Lung (tissue), 17 donors: ENCODE measurements at places on chromosomes 1 and 21. TPM values are rescaled to one million over a fixed set of nuclear protein-coding genes. Genes with fewer than 3 reads are reported as not detected.

DNA sequence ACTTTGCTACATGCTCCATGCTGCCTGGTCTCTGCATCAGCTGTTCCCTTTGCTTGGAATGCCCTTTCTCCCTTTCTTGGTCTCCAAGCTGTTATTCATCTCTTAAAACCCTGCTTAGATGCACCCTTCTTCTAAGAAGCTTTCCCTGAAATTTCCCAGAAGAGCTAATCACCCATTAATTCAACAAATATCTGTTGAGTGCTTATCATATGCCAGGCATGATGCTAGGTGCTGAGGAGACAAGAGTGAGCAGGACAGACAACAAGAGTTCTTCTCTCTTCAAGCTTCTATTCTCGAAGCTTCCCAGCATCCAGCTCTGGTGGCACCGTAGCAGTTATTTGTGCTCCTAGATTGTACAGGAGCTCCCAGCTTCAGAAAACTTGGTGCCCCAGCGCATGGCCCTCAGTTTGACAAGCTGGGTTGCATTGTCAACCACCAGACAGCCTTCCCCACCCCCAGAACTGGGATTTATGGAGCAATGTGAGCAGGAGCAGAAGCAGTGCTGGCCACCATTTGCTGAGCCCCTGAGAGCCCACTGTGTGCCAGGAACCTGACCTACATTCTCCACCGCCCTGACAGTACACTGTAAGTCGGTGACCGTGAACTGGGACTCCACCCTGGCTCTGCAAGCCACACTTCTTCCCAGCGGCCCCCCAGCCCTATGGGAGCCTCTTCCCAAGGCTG, 68.0 kb upstream of the ACOT11 start:
- H3K4me3 ChIP-seq = no peak overlapping the region
- no peak for DNase-seq
- H3K36me3 ChIP-seq = no peaks in the 10 kb centered on the region
- H3K27ac ChIP-seq = no peak overlapping the region
- H3K27me3 ChIP-seq = no peaks in the 10 kb centered on the region

The LEFTY1 gene
- polyA plus RNA-seq = 0.12 TPM

DNA sequence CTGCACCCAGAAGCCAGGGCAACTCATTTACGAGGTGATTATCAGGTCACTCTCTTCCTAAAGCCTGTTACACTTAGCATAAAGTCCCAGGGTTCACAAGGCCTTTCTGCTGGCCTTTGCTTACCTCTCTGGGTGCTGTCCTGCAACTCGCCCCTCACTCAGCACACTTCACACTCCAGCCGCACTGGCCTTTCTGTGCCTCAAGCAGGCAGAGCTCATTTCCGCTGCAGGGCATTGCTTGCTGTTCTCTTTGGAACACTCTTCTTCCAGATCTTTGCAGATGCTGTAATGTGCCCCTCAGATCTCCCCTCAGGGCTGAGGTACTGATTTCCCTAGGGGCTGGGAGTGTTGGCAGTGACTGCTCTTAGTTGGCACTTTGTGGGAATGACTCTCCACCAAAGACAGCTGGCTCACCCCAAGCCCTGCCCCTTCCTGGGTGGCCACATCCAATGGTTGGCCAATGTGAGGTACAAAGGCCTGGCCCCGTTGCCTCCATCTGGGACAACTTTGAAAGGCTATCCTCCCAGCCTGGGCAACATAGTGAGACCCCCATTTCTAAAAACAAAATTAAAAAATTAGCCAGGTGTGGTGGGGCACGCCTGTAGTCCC, 50.8 kb upstream of the SSBP3 start:
- peaks cover 37% of the 10 kb centered on the region for H3K4me1 ChIP-seq
- no peak for DNase-seq
- H3K27ac ChIP-seq = no peak overlapping the region
- H3K4me3 ChIP-seq = no peak overlapping the region
- H3K36me3 ChIP-seq = no peaks in the 10 kb centered on the region

DNA sequence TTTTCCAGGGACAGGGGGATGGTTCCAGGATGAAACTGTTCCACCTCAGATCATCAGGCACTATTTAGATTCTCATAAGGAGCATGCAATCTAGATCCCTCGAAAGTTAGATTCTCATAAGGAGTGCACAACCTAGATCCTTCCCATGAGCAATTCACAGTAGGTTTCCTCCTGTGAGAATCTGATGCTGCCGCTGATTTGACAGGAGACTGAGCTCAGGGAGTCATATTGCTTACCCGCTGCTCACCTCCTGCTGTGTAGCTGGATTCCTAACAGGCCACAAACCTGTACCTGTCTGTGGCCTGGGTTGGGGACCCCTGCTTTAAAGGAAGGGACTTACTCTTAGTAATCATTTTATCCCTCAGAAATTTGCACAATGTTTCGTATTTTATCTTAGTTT, 9.3 kb downstream of the CTH start:
- H3K4me3 ChIP-seq = no peak overlapping the region
- H3K4me1 ChIP-seq = no peaks in the 10 kb centered on the region
- no peaks in the 10 kb centered on the region for H3K27me3 ChIP-seq

DNA sequence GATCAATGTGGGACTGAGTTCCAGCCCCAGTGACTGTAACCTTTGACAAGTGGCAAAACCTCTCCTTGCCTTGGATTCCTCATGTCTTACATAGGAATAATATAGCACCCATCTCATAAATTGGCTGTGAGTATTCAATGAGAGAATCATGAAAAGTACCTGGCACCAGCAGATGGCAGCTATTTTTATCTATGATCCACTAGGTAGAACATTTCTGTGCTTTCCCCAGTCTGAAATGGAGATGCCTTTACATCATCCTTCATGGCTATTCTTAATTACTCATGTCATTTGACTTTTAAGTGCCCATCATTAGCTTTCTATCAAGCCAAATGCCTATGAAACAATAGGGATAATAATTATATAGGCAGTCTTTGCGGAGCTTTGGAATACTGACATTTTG, 130.1 kb downstream of the TGFB2 start:
- H3K36me3 ChIP-seq = no peaks in the 10 kb centered on the region
- H3K27me3 ChIP-seq = no peaks in the 10 kb centered on the region
- H3K27ac ChIP-seq = peak overlapping the region; percentile 40
- H3K4me1 ChIP-seq = no peaks in the 10 kb centered on the region
- no peak overlapping the region for H3K4me3 ChIP-seq

- no peak for DNase-seq
- H3K4me3 ChIP-seq = no peak overlapping the region
- H3K27me3 ChIP-seq = no peaks in the 10 kb centered on the region
- no peaks in the 10 kb centered on the region for H3K36me3 ChIP-seq
- H3K4me1 ChIP-seq = no peaks in the 10 kb centered on the region
Measured at GRCh38 chr1:62904856-62905225, 120.9 kb downstream of the ATG4C start.

DNA sequence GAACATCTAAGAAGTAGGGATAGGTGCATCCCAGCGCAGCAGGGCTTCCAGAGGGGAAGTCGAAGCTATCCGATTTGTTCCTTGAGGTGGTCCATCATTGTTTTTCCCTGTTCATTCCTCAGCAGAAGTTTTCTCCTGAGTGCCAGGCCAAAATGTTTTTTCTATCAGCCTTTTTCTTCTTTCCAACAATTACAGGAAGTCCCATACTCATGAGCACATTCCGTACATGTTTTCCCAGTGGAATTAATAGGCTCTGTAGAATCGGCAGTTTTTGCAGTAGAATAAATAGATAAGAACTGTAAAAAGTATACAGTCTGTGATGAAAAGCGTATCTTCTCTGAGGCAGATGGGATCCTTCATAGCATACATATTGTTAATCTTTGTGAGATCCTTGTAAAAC, 24.8 kb downstream of the CD101 start:
- no peak overlapping the region for H3K27ac ChIP-seq
- H3K36me3 ChIP-seq = no peaks in the 10 kb centered on the region
- no peaks in the 10 kb centered on the region for H3K27me3 ChIP-seq
- no peaks in the 10 kb centered on the region for H3K4me1 ChIP-seq
- H3K4me3 ChIP-seq = no peak overlapping the region

The CPT2 gene
- polyA plus RNA-seq = 21.1 TPM

GRCh38 chr1:106875622-106876021, 180.9 kb upstream of the PRMT6 start:
- no peak overlapping the region for H3K27ac ChIP-seq
- H3K4me3 ChIP-seq = no peak overlapping the region
- no peaks in the 10 kb centered on the region for H3K4me1 ChIP-seq
- no peak for DNase-seq
